DMS 273 treated with DMSO at 0.1 percent for 48 hours (cell line): ENCODE measurements at places on chromosomes 2 and 18.

DNA sequence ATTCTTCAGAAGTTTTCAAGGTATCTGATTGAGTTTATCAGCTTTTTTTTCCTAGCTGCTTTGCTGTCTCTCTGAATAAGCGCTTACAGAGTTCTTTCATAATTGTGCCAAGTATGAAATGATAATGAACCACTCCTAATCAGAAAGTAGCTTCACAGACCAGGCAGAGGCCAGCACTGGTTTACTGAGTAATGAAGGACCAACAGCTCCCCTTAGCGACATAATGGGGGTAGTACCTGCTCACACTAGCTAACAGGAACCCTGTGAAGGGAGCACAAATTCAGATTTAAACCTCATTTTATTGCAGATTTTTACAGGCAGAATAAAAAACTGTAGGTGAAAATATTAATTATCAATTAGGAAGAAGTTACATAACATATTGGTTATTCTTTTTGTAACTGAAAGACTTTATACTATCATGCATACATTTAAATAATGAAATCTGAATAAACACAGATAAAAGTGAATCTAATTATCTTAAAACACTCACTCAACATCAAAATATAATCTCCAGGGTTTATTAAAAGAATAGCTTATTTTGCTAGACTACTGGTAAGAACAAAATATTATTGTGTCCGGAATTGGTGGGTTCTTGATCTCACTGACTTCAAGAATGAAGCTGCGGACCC lies 53.7 kb upstream of the LRRC30 start:
- peak; percentile 26 for DNase-seq

DNA sequence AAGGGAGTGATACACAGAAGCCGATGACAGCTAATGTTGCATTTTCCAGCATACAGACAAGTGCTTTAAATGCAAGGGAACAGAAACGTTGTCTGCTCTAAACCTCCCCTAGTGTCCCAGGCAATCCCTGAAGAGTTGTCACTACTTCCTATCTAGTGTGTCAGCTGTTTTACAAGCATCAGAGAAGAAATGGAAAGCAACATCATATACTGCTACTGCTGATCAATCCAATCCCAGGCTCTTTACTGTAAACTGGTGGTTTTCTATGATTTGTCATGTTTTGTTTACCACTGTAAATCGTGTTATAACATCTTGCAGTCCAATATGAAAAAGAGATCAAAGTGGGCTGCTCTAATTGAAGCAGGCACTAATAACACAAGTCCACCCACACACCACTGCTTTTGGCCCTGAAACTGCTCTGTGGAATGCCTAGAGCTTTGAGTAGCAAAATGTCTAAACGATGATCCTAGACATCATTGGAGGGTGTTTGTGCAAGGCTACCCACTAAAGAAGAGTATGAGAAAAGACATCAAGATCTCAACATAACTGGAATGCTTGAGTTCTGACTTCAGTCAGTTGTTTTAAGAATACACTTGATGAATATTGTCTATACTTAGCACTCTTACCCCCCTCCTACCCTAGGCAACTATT lies 18.1 kb upstream of the ROCK1 start:
- DNase-seq, result no peak

- no peak for DNase-seq
These were observed 94.9 kb downstream of the RNF152 start for GRCh38 chr18:61797696-61798590.

GRCh38 chr2:38178119-38178518 lies 102.2 kb upstream of the CYP1B1 start:
- DNase-seq, result no peak

- peak; percentile 16 for DNase-seq
These were observed 206.5 kb downstream of the SETBP1 start for GRCh38 chr18:44887227-44887631.

GRCh38 chr2:120745420-120746111 lies 9.9 kb downstream of the GLI2 start:
- DNase-seq, result no peak

- no peak for DNase-seq
These were observed 85.7 kb downstream of the ACTR2 start for GRCh38 chr2:65313126-65313953.

GRCh38 chr2:10087360-10087759 lies 7.1 kb upstream of the CYS1 start:
- DNase-seq, result no peak

DNA sequence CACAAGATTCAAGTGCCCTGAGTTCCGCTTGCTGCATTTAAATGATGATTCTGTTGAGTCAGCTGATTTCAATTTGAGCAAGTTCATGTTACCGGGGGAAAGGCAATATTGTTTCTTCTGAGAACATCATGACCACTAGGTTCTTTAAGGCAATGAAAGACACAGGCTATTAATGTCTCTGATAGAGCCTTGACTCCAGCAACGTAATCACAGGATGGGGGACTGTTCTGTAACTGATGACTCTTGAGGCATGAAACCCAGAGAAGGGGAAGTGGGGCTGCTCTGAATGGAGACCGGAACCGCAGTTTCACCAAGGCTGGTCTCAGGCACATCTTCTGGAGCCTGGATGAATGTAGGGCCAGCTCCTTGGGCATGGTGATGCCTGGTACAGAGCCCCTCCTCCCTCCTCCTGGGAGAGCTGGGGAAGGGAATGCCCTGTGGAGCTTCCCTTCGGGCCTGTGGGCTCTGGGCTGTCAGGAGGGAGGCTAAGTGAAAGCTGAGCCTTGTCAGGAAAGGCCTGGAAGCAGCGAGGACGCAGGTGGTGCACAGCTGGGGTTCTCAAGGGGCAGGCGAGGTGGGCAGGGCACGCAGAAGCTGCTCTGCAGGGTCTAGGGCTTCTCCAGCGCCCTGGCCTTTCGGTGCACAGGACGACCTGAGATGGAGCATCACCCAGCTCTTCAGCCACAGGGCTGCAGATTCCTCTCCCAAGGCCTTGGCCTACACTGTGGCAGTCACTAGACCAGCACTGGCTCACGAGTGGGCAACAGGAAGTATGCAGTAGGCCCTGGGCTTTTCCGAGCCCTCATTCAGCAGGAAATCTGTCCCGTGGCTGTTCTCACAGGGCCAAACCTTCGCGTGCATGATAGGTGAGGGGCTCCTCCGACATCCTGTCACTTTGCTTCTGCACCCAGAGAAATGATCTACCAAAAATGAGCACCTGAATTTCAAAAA lies 36.6 kb upstream of the PRLH start:
- no peak for DNase-seq

DNA sequence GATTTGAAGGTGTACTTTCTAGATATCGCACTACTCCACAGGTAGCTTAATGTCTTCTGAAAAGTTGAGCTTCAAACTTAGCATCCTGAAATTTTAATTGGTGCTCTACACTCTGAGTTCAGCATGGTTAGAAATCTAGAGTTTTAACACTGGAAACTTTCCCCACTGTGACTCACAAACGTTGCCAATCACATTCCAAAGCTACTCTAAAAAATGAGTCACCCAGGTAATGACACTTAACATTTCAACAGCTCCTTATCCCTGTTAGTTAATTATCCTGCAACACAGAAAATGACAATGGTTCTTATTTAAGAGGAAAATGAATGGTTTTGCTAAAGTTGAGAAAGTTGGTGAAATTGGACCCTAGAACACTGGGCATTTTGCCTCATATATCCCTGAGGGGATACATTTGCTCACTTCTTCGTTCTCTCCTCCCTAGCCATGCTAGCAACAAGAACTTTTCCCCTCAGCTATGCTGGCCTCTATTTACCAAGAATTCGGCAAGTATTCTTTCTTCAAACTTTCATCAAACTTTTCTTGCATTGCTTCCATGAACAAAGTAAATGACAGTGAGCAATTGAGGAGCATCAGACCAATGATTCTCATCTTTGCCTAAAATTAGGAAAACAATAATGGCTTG lies 1024.1 kb upstream of the KLHL29 start:
- no peak for DNase-seq

- no peak for DNase-seq
These were observed 117.8 kb upstream of the LGALSL start for GRCh38 chr2:64336171-64336570.

DNA sequence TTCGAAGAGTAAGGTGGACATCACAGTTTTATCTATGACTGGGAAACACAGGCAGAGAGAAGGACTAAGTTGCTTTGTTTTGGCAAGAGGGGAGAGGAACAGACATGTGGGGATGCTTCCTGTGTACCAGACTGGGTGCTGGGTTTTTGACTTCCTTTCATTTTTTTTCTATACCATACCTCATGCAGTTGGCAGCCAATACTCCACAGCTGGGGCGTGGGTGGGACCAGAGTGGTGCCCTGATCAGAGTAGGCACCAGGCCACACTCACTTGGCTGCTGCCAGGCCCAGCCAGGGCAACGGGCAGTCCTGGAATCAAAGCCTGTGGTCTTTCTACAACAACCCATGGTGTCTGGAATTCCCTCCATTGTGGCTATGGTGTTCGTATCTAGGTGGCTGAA lies 45.2 kb downstream of the SH3RF3 start:
- DNase-seq, result no peak

DNA sequence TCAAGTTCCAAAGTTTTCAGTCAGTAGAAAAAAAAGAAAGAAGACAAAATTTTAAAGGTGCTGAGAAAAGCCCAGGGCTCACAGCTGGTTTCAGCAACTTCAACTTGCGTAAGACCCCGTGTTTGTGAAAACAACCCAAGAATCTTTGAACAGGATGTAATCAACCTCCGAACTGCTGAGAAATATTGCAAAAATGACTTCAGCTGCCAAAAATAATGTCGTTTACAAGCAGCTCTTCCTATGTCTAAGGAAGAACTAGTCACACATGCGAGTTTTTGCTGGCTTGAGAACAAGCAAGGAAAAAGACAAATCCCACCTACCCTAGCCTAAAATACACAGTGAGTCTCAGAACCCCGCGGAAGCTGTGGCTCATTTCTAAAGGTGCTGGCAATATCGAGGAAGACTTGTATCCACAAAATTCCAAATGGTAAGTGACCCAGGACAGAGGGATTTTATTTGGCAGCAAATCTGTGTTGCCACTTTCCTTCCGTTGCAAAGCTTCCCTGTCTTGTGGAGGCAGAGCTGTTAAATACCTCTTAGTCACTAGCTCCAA lies 59.8 kb upstream of the SLC8A1 start:
- no peak for DNase-seq

GRCh38 chr2:120927265-120927628 lies 191.6 kb downstream of the GLI2 start:
- no peak for DNase-seq

- no peak for DNase-seq
These were observed at the start of gene LIMS2 for GRCh38 chr2:127675331-127676261. Gene LIMS2, minus strand, starts transcription at chr2:127675530. Its CDS starts 506 bp downstream, at chr2:127675024.

- no peak for DNase-seq
These were observed 190.1 kb downstream of the NDUFA10 start for GRCh38 chr2:239835056-239835455.

GRCh38 chr2:15684161-15685039 lies 92.7 kb downstream of the DDX1 start:
- DNase-seq, result no peak

DNA sequence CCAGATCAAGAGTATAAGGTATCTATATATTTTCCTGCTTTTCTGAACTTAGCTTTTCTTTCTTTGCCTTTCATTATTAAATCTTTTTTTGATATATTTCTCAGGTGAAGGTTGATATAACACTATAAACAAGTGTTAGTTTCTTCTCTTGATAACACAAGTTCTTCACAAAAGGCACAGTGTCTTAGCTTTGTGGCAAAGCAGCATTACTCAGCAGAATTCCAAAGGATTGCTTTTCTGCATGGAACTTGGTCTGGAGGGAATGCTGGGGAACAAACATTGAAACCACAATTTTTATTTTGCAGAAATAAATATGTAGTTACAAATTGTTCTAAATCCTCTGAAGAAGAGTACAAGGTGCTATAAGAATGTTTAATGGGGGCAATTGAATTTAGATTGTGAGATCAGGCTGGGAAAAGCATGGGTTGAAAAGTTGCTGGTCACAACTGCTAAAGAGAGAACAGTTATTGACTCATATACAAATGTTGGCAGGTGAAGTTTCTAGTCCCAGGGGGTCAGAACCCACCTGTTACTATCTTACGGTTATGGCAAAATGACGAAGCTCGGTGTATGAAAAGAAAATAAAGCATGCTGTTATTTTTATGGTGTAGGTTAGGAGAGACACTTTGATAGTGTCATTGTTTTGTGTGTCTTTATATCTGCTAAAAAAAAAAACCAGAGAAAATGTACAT lies 68.2 kb downstream of the UBR3 start:
- no peak for DNase-seq

DNA sequence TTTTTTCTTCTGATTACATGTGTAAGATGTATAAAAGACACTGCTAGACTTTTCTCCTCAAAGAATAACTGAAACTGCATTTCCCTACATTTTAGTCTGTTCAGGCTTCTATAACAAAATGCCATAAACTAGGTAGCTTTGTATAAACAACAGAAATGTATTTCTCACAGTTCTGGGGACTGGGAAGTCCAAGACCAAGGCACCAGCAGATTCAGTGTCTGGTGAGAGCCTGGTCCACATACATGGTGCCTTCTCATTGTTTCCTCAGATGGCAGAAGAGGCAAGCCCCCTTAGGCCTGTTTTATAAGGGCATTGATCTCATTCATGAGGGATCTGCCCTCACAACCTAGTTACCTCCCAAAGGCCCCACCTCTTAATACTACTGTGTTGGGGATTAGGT lies 71.5 kb downstream of the MAPRE2 start:
- no peak for DNase-seq

DNA sequence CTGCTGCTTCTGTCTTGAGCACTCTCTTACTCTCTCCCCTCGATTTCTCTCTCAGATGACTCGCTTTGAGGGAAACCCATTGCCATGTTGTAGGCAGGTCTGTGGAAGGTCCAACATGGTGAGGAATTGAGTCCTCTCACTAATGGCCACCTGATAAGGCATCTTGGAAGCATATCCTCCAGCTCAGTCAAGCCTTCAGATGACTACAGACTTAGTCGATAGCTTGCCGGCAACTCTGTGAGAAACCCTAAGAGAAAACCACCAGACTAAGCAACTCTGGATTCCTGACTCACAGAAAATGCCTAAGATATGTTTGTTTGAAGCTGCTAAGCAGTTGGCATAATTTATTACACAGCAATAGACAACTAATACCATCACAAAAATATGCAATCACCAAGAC lies 51.2 kb downstream of the WDR75 start:
- no peak for DNase-seq

GRCh38 chr18:50830544-50830943 lies 10.7 kb upstream of the MRO start:
- DNase-seq, result no peak

DNA sequence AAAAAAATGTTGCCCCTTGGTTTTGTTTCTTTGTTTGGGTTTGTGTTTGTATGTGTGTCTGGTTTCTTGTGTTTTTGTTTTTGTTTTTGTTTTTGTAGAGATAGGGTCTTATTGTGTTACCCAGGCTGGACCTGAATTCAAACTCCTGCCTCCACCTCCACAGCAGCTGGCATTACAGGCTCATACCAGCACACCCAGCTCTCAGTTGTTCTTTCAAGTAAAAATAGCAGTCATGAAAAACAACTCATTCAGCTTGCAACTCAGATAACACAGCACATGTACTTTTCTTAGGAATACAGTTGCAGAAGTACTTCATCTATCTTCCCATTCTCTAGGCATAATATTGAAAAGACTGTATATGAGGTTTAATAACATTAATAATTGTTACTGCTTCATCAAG lies 37.0 kb downstream of the ZC3H8 start:
- DNase-seq, result no peak
